ENCODE measurements at places on chromosomes 1 and 21.

DNA sequence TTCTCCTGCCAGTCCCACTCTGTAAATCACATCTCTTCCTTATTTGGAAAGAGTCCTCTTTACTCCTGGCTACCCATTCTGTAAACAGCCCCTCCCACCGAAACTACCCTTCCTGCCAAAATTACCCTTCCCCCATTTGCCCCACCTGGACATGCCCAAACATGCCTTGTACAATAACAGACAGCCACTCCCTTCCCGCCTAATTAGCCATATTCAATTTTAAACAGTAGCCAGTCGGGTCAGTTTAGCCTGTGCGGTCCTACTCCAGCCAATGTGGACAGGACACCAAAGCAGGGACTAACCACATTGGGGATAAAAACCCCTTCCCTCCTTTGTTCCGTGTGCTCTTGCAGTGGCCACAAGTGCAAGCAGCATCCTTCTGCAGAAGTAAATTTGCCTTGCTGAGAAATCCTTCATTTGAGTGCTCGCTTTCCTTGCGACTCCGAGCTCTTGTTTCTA, 56.3 kb upstream of the MAP10 start:
- DNase-seq: no peak

DNA sequence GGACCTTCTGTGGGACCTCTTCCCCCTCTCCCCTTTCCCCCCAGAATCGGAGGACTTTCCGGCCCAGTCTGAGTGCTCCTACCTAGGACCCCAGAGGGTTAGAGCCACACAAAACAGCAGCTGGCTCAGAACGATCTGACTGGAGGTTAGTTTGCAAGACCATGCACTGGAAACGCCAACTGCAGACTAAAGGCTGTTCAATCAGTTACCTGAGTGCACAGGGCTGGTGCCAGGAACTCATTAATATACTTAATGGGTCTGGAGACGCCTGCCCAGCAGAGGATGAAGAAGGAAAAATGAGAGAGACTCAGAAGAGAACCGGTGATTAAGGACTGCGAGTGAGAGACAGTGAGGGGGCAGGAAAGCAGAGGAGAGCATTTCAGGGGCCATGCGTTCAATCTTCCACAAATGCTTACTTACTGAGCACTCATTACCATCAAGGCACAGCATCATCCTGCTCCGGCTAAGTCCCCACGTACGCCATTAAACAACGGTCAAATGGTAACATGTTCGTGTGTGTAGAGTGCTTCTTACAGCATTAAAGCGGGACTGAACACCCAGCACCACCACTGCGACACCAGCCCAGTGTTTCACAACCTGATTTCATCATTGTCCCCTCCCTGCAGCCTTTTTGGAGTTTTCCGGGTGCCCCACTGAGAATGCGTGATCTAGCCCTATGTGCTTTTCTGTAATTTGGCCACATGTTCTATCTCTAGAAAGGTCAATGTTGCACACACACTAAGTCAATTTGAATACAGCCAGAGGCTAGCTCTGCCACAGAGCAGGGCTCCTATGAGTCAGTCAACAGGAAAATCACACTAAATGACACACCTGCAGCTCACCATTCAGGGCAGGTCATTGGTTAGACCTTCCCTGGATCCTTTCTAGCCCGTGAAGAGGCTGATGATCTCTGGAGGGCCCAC, 7.6 kb downstream of the ENO1 start:
- DNase-seq: no peak

- no peak for DNase-seq
Measured at GRCh38 chr1:212567638-212568037, 40.9 kb upstream of the ATF3 start.

GRCh38 chr1:197706601-197707000, 68.7 kb downstream of the DENND1B start:
- no peak for DNase-seq
